IPS DF 6.9 (cell line): ENCODE measurements at places on chromosomes 4 and X.

DNA sequence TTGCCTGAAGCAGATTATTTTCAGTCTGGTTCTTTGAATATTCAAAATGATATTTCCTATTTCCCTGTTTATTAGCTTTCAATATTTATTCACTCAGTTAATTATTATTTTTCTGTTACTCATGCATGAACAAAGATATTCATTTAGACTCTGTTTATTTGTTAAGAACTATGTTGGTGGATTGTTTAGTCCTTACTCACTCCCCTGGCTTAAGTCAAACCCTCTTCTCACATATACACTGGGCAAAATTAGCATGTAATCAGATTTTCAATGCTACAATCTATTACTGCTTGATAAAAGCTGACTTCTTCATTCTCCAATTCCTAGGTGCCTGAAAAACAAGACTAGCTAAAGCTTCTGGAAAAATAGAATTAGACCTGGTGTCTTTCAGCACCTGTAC is 335.8 kb downstream of the FAT4 start:
- no peak for DNase-seq

DNA sequence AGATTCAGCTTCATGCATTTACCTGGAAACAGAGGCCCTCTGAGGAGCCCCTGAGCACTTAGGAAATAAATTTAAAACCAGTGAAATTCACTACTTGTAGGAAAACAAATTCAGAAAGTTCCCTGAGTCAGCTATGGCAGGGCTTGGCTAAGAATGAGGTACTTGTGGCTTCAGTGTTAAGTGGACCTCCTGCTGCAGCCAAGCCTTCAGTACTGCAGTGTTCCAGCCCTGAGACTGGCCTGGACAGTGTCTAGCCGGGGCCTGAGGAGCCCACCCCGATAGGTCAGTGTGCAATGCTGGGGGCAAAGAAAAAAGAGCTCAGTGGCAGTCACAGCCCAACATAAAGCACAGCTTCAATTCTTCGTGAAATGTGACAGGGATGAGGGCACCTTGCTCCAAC is 41.9 kb downstream of the F11 start:
- DNase-seq: no peak

DNA sequence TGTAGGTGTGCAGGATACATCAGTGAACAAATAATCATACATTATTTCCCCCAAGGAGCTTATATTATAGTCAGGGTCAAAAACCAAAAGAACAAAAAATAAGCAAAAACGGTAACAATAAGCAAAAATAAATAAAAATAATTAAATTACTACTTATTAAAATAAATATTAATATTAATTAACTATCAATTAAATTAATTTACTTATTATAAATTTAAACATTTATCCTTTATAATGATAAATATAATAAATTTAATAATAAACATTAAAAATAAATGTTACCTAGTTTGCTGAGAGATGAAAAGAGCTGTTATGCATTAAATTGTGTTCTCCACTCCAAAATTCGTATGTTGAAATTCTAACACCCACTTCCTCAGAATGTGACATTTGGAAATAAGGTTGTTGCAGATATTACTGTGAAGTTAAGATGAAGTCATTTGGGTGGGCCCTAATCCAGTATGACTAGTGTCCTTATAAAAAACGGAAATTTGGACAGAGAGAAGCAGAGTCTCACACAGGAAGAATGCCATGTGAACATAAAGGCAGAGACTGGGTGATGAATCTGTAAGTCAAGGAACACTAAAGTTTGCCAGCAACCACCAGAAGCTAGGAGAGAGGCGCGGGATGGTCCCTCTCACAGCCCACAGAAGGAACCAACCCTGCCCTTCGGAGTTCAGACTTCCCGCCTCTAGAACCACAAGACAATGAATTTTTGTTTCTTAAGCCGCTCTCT is 67.2 kb upstream of the IBSP start:
- no peak for DNase-seq

GRCh38 chr4:26899991-26900390 is 39.4 kb downstream of the STIM2 start:
- no peak for DNase-seq

DNA sequence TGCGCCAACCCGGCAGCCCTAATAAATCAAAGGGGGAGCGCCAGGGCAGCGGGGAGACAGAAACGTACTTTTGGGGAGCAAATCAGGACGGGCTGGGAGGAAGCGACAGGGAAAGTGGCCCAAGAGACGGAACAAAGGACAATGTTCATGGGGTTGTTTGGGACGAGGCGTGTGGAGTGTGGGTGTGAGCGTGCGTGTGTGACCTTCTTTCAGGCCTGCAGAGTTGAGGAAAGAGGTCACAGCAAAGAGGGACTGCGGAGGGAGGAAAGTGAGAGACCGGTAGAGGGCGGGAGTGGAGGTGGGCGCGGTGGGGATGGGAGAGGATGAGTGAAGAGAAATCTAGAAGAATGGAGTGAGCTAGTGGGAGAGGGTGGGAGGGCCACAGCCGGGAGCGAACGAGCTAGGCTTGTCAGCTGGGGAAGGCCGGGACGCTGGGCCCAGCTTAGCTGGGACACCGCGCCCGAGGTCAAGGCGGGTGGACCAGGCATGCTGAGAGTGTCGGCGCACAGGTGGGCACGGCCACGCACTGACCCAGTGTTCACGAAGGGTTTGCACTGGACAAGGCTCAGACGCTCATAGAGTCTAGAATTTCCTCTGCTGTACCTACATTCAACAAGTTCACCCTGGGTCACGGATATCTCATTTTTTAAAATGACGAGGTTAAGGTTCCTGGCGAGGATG is 14.7 kb upstream of the PITX2 start:
- DNase-seq: no peak

DNA sequence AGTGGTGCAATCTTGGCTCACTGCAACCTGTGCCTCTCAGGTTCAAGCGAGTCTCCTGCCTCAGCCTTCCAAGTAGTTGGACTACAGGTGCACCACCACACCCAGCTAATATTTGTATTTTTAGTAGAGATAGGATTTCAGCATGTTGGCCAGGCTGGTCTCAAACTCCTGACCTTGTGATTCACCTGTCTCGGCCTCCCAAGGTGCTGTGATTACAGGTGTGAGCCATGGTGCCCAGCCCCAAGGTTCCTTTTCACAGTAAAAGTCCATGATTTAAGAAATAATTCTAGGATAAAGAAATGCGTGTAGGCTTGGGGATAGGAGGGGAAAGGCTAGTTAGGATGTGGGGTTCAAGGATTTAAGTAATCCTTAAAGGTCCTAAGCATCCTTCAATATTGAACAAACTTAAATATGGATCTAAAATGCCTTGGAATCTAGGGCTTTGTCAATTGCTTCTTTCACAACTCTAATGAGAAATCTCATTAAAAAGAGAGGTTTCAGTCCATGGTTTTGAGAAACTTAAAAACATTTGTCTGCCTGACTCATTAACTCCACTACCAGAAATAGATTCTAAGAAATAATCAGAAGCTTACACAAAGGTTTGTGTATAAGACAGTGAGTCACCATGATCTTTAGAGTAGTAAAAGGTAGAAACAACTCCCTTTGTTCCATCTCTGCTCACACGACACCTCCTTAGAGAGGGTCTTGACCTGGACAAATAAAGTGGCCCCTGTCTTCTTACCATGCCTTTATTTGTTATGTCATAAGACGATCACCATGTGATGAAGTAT is 203.2 kb downstream of the PTTG2 start:
- DNase-seq: no peak
